ENCODE measurements at places on chromosomes 16 and 17.

GRCh38 chr17:57946798-57947358, 8.3 kb downstream of the CUEDC1 start:
- DNase-seq = no peak

DNA sequence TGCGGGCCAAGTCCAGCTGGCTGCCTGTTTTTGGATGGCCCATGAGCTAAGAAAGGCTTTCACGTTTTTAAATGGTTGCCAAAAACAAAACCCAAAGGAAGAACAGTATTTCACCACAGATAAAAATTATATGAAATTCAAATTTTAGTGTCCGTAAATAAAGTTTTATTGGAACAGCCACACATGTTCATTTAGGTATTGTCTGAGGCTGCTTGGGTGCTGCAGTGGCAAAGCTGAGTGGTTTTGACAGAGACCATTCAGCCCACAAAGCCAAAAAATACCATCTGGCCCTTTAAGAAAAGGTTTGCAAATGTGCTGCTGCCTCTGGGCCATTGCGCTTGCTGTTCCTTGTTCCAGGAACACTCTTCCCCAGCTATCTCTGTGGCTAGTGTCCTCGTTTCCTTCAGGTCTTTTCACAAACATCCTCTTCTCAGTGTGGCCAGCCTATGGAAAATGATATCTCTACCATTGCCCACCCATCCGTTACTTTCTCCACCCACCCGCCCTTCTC, 232.9 kb upstream of the CIBAR2 start:
- DNase-seq = no peak

GRCh38 chr16:77761204-77761603, 27.2 kb upstream of the VAT1L start:
- DNase-seq = no peak

- no peak for DNase-seq
Measured at GRCh38 chr17:48048384-48049126, 396 bp downstream of the NFE2L1 start.

- DNase-seq = no peak
Measured at GRCh38 chr17:6752068-6752909, 3.6 kb upstream of the XAF1 start.

DNA sequence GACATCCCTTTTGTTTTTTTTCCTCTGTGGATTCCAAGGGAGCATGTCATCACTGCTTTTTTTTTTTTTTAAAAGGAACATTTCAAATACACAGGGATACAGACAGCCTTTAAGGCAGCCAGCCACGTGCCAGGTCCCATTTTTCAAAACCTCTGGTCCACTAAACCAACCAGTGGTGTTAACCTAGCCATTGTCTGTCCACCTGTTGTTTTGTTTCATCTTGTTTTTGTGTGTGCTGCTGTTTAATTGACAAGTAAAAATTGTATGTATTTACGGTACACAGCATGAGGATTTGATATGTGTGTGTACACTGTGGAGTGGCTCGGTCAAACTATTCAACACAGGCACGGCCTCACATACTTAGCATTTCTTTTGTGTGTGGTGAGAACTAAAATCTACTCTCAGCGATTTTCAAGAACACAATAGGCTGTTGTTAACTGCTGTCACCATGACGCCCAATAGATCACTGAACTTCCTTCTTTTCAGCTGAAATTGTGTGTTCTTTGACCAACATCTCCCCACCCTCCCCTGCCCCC, 19.2 kb downstream of the TMEM114 start:
- DNase-seq = no peak

GRCh38 chr16:7377231-7377630, 44.6 kb downstream of the RBFOX1 start:
- no peak for DNase-seq

GRCh38 chr16:49183911-49184310, 97.7 kb downstream of the CBLN1 start:
- DNase-seq = no peak

- DNase-seq = no peak
Measured at GRCh38 chr17:39541652-39542051, 66.1 kb downstream of the NEUROD2 start.

GRCh38 chr17:31691251-31691905, 167.7 kb downstream of the COPRS start:
- DNase-seq = no peak

DNA sequence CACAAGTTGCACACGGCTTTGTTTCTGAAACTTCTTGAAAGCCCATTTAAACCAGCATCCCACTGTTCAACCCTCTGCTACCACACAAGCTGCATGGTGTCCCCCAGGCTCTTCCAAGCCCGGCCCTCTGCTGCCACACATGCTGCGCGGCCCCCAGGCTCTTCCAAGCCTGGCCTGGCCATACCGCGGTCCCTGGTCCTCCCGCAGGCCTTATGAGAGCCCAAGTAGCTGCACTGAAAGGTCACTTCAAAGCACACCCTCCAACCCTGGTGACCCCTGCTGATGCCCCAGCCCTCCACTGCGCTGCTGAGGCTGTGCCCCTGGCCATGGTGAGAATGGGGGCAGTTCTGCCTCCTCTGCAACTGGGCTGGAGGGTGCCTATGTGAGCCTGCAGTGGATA, 25.9 kb upstream of the PVALEF start:
- no peak for DNase-seq

- no peak for DNase-seq
Measured at GRCh38 chr16:49353680-49354079, 19.9 kb upstream of the C16orf78 start.

- DNase-seq = no peak
Measured at GRCh38 chr16:73887911-73888310, 408.7 kb upstream of the PSMD7 start.

- no peak for DNase-seq
Measured at GRCh38 chr16:19843371-19843770, 41.3 kb downstream of the GPRC5B start.

DNA sequence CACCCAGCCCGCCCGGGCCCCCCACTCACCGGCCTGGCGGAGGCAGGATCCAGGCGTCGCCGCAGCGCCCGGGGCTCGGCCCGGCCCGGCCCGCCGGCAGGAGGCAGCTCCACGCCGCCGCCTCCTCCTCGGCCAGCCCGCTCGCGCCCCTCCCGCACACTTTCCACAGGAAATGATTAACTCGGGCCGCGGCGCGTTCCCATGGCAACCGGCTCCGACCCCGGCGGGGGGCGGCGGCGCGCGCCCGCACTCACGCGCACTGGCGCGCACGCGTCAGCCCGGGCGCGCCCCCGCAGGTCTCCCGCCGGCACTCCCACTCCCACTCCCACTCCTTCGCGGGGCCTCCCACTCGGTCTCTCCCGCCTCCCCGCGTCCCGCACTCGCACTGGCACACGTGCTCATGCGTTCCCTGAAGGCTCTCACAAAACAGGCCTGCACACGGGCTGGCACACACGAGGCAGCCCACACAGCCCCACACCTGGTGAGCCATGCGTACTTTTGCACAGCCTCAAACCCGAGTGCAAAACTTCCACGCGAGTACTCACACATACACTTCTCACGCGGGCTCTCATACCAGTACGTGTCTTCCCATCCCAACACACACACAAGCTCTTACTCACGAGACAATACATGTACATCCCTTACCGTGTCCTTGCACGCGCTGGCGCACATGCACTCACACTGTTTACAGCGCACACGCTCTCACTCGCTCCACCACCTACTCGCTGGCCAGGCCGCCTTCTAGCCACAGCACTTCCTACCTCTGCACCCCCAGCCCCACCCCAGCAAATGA, at the start of gene KIFC3:
Gene KIFC3 (minus strand): TSS at position 151 of the 793 bp plus-strand sequence. CDS start 4,248 bp downstream, outside the sequence.
- peak; percentile 54 for DNase-seq

DNA sequence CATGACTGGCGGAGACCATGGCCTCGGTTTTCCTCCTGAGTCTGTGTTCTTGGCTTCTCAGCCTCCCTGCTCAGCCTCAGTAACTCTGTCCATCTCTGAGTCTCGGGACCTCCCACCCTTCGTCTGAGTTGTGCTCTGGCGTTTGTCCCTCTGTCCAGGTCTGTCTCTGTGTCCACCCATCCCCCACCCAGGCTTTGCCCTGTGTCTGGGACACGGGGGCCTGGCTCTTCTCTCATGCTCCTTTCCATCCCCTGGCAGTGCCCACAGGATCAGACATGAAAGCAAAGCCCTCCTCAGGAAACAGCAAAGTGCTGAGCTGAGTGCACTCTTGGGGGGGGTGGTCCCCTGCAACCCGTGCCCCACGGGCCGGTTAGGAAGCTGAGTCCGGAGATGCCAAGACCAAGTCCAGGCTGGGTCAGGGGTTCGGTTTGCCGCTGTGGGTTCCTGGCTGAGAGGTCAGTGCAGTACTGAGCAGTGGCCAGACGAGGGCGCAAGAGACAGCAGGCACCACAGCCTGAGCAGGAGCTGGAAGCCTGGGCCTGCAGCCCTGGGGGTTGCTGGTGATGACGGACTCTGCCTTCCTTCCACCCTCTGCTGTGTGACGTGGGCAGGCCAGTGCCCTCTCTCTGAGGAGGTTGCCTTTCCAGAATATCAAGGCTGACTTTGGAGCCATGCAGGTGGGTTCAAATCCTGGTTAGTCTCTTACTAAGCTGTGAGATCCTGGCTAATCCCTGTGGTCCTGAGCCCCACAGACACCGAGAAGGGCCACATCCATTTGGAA, 2.5 kb downstream of the P2RX1 start:
- peak; percentile 78 for DNase-seq

GRCh38 chr17:54972406-54973138, 4.0 kb downstream of the STXBP4 start:
- no peak for DNase-seq

DNA sequence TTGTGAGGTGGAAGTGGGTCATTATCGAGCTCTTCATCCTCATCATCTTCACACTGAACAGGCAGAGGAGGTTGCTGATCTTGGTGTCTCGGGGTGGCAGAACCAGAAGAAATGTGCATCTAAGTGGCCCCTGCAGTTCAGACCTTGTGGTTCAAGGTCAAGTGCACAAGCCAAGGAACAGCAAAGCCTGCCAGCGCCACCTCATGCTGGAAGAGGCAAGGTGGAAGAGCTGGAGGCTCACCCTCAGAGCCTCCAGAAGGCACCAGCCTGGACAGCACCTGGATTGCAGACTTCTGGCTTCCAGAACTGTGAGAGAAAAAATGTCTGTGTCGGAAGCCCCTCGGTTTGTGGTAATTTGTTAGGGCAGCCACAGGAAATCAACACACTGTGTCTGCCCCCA, 32.7 kb downstream of the IFT140 start:
- DNase-seq = no peak

DNA sequence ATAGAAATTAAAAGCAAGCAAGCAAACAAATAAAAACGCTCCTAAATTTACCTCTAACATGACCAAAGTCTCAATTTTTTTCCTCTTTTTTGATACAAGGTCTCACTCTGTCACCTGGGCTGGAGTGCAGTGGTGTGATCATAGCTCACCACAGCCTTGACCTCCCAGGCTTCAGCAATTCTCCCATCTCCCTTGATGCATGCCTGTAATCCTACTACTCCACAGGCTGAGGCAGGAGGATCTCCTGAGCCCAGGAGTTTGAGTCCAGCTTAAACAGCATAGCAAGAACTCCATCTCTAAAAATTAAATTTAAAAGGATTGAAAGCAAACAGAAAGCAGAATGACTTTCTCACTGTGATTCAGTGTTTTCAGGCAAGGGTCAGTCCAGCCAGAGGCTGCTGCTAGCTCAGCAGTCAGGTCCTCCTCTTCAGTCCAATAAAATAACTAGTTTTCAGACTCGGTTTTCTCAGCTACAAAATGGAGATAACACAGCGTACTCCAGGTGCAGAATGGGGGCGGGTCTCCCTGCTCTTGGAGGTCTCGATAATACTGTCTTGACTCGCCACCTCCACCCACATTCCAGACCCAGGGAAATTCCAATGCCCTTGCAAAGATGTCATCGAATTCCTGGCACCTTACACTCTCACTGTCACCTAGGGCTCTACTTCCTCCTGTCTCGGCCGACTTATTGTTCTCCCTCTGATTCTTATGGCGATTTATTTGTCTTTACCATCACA, 20.7 kb upstream of the MRTFB start:
- DNase-seq = no peak

- no peak for DNase-seq
Measured at GRCh38 chr17:79508291-79508716, 102.5 kb downstream of the RBFOX3 start.

- no peak for DNase-seq
Measured at GRCh38 chr16:67241008-67241900, 6.0 kb downstream of the FHOD1 start.

DNA sequence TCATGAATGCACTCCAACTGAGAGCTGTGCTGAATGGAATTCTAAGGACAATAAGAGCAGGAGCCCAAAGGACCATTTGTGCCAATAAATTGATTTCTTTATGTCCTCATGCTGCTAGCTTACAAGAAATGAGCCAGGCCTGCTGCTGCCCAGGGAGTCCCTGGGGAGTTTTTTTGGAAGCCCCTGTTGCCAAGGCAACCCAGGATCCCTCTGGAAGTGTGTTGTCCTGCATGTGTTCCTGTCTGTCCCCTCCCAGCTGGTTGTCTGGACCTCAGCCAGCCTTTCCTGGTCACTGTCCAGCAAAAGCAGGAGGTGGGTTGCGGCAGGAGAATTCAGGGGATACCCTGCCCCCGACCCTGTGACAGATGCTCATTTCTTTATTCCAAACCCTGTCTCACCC, 51.0 kb upstream of the GPRC5B start:
- DNase-seq = no peak

GRCh38 chr16:57588831-57589230, 39.6 kb upstream of the ADGRG1 start:
- DNase-seq = no peak

DNA sequence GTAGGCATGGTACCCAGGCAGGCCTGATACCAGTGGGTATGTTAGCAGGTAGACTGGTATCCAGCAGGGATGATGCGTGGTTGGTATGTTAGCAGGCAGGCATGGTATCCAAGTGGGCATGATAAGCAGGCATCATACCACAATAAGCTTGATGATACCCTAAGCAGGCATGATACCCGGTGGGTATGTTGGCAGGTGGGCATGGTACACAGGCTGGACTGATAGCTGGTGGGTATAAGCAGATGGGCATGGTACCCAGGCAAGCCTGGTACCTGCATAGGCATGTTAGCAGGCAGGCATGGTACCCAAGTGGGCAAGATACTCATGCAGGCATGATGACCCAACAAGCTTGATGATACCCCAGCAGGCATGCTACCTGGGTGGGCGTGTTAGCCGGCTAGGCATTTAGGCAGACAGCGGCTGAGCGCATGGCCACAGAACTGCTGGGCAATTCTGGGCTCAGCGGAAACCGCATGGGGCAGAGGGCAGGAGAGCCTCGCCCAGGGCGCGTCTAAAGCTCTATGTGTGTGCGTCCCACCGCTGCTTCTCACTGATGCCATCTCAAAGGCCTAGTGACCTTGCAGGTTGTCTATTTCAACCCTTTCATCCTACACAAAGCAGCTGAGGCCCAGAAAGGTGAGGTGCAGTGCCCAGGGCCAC, 2.3 kb downstream of the SGSH start:
- DNase-seq = no peak

All from T-helper 9 cell (primary cell).